ENCODE measurements at places on chromosomes 3 and 15. TPM values are rescaled to one million over a fixed set of nuclear protein-coding genes. Genes with fewer than 3 reads are reported as not detected.

Gene RAD51
- total RNA-seq = 12.1 TPM

Gene PP2D1
- total RNA-seq = not detected

Gene SHF
- 1.9 TPM for total RNA-seq

Gene GRAMD2A
- total RNA-seq = 0.63 TPM

Gene CFAP44
- 11.0 TPM for total RNA-seq

Gene NANOGP8
- total RNA-seq = not detected

Gene GABRR3
- total RNA-seq = not detected

Gene DNASE1L3
- total RNA-seq = not detected

Gene MFAP1
- 57.5 TPM for total RNA-seq

GRCh38 chr15:69729167-69729748 is 276.6 kb downstream of the RPLP1 start:
- DNase-seq = peak; percentile 40

DNA sequence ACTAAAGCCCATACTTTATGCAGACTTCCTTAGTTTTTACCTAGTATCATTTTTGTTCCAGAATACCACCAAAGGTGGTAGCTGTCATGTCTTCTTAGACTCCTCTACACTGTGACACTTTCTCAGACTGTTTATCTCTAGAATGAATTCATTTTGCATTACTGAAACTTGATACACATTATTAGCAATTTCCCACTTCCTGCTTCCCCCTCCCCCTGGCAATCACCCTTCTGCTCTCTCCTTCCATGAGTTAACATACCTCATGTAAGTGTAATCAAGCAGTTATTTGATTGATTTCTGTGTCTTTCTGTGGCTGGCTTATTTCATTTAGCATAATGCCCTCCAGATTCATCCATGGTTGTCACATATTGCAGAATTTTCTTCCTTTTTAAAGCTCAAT is 204.9 kb downstream of the STAG1 start:
- no peak for DNase-seq

DNA sequence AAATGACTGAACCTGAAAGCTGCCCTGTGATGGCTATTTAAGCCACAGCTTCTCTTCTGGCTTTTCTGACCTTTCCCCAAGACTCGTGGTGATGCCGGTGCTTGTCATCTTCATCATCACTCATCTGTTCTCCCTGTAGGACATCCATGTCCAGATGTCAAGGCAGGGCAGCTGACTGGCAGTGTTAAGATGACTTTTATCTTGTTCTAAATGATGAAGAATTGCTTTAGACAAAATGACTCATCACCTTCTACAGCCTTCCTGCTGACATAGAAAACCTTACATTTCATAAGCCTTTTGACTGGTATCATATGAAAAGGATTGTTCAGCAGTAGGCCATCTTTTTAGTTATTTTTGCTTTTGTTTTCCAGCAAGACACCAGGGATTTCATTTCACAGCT is 67.0 kb upstream of the GPR149 start:
- no peak for DNase-seq

DNA sequence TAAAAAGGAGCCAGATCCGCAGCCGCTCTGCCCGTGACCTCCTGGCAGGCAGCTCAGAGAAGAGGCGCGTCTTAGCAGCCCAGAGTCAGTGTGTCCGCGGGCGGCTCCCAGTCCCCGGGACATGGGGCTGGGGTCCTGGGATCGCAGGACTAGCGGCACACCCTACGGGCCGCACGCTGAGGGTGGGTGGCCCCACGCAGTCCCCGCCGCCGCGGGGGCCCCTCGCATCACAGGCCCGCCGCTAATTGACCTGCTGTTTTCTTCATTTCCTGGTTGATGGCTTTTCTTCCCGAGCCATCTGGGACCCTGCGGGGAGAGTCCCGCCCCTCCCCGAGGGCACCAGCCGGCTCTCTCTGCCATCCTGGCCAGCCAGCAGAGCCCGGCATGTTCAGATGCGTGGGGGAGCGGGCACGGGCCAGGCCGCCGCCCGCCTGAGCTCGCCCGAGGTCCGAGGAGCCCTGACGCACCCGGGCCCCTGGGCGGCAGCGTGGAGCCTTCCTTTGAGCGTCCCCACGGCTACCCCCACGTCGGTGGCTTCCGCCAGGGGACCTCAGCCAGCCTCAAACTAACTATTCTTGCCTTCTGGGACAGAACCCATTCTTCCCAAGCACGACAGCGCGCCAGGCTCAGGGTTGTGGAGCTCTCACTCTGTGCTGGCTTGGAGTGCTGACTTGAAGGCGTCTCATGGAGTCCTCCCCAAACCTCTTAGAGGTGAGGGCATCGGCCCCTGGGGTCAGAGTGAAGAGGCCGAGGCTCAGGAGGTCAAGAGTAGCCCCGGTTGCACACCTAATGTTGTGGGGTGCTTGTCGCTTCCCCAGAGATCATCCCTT is 34.6 kb upstream of the CACNA2D3 start:
- no peak for DNase-seq

- peak; percentile 97 for DNase-seq
Measured at GRCh38 chr3:119310071-119310470, 15.9 kb downstream of the ARHGAP31 start.

- no peak for DNase-seq
Measured at GRCh38 chr3:154254527-154254926, 69.8 kb downstream of the DHX36 start.

GRCh38 chr3:140207541-140207940 is 272.6 kb downstream of the CLSTN2 start:
- DNase-seq = no peak

DNA sequence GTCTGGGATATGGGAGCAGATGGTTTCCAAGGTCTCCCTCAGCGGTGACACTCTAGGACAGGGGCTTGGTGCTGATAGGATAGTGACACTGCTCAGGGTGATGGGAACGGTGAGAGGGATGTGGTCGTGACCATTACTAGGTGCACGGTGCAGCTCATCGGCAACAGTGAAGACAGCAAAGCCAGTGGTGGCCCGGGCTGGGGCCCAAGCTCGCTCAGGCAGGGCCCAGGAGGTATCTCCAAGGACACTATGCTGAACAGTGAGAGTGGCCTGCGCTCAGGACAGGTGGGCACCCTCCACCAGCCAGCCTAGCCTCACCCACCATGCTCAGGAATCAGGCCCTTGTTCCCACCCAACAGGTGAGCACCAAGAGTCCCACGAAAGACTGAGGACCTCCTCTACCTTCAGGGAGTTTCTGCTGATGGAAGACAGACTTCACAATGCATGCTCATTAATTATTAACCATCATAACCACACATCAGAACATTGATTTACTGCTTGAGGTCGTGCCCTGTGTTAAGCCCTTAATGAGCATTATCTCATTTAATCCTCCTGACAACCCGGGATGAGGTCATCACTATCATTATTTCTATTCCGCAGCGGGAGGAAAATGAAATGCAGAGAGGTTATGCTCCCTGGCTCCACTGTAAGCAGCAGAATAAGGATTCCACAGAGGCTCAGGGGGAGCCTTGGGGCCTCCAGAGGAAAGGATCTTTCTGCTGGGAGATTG is 269.4 kb downstream of the UACA start:
- DNase-seq = no peak

- DNase-seq = no peak
Measured at GRCh38 chr3:13547591-13548371, 1.1 kb upstream of the FBLN2 start.

- no peak for DNase-seq
Measured at GRCh38 chr3:71636482-71636881, 53.0 kb upstream of the FOXP1 start.

DNA sequence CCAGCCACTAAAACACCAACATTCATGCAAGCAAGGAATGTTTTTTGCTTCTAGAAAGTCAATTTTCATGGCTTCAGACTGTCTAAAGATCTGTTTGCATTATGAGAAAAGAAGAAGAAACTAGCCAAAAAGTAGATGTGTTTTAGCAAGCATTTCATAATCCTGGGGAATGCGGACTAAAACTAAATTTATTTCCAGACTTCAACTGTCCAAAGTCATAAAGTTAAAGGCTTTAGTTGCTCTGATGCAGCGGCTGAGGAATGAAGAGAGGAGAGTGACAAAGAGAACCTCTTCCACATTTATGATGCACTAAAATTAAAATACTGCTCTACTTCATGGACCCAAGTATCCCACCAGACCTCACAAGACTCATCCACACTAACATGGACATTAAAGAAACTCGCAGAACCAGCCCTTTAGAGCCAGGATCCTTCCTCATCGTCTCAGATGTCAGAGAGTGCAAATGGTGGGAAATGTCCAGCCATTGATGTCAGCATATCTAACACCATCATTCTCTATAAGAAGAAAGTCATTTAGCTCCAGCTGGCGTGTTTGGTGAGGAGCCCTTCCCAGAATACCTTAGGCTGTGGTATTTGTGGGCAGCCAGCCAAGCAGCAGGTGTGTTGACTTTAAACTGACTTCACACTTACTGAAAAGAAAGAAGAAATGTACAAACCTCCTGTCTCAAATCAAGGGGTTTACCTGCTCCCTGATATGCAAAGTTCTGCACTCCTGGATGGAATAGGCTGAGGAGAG is 17.4 kb downstream of the FYCO1 start:
- no peak for DNase-seq

DNA sequence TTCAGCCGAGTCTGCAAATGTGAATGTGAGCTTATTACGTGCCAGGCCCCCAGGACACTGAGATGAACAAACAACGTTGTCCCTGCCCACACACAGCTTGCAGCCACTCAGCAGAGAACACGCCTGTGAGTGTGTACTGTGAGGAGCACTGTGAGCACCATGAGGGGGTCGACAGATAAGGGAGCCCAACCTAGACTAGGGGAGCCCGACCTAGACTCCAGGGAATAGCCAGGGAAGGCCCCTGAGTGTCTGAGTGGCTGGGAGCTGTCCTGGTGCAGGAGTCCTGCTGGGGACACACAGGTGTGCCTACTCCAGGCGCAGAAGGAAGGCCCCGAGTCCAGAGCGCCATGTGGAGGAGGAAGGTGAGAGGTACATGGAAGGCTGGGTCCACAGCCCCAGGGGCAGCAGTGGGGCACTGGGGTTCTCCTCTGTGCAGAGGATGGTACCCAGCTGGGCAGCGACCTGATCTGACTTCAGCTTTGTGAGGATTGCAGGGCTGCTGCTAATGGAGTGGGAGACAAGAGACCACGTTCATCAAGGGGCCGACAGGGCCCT is 36.5 kb downstream of the MGLL start:
- DNase-seq = no peak

DNA sequence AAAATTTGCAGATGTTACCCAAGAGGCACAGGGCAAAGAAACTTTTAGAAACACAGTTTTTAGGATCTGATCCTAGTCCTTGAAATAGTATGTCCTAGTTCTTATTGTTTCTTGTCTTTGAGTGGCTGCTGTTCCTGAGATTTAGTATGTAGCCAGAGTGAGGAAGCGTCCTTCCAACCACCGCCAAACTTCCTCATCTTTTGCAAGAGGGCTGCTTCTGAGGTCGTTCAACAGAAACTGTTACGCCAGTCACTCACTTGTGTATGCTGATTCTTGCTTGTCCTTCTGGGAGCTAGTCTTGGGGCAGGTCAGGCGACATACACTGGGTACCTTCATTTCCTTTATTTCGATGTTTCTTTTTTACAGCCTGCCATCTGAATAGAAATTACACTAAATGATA is 577.3 kb upstream of the ZNF717 start:
- DNase-seq = no peak

GRCh38 chr3:187536185-187536584 is 134.0 kb downstream of the SST start:
- DNase-seq = no peak

DNA sequence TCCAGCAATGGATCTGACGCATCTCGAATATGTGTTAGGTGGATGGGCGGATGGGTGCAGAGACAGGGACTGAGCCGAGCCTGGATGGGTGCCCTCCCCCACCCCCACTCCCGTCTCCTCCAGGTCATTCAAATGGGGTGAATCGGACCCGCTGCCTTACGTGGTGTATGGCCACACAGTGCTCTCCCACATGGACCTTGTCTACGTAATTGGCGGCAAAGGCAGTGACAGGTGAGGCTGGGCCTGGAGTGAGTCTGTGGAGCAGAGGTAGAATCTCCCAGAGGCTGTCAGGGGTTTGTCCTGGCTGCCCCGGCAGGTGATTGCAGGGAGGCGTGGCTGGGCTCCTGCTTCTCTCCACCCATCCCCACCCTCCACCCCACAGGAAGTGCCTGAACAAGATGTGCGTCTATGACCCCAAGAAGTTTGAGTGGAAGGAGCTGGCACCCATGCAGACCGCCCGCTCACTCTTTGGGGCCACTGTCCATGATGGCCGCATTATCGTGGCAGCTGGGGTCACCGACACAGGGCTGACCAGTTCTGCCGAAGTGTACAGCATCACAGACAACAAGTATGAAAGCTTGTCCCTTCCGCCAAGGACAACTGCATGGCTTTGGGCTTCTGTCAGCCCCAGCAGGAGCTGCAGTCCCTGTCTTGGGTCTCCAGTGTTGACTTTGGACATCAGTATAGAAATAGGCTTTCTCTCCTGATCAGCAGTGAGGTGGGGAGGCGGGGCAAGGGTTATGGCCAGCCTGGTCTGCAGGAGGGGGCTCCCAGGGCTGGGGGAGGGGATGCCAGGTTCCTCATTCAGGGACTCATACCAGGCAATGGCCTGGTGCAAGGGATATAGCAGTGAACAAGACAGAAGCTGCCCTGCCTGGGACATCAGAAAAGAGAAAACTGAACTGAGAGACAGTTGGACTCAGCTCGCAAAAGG is 3.4 kb downstream of the KLHL40 start:
- no peak for DNase-seq

GRCh38 chr3:190345027-190345821 is 23.0 kb upstream of the CLDN1 start:
- DNase-seq = peak; percentile 97

GRCh38 chr3:107710851-107711250 is 188.1 kb downstream of the BBX start:
- peak; percentile 43 for DNase-seq

DNA sequence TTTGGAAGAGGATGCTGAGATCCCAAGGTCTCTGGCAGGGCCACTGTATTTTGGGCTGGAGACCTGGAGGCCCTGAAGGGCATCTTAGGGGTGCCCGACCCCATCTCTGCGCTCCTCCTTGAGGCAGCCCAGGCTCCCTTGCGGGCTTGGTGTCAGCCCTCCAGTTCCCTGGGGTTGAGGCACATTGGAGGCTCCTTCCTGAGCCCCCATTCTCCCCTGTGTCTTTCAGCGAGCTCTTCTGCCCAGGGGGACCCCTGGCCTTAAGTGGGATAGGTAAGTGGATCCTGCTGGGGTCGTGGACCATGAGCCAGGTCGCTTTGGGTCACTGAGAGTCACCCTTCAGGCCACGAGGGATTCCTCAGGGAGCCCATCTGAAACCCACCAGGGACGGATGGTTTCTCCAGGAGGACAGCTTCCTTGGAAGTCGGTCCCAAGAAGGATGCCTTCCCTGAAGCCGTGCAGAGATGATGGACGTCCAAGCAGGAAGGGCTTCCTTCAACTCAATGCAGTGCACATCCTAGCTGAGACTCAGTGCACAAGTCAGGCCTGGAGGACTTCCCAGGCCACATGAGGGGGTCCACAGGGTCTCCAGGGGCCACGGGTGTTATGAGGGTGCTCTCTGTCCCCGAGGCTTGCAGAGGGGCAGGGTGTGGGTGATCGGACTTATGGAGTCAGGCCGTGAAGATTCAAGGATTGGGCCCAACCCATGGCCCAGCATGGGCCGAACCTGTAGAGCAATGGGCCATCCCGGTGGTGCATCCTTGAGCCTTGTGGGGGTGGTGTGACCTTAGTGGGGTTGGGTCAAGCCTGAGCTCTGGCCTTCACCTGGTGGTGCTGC is 224.3 kb downstream of the SNRPN start:
- DNase-seq = no peak
